Fibroblast of villous mesenchyme (primary cell): ENCODE measurements at places on chromosomes 6 and 20. TPM values are rescaled to one million over a fixed set of nuclear protein-coding genes. Genes with fewer than 3 reads are reported as not detected.

DNA sequence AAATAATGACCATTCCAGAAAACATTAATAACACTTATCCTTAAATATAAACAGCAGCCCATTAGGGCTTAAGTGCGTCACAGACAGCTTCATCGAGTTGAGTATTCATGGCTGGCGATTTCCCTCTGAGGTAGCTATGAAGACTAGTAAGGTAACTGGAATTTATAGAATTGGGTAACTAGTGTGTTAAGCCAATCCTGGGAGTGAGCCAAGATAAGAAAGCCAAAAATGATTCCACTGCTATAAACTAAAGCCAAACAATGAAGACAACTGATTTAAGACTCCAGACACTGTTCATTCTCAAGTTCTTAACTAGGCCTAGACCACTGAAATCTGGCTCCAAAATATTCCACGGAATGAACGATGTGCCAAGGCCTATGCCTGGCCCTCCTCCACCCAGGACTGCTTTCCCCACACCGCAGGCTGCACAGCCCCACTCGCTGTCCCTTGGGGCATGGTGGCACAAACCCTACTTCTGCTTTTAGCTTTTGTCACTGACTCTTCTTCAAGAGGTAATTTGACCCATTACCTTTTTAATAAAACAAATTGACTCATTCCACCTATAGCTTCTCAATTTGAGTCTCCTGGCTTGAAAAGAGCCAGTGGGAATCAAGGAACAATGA is 66.0 kb downstream of the BLOC1S5 start:
- DNase-seq = peak; percentile 99

DNA sequence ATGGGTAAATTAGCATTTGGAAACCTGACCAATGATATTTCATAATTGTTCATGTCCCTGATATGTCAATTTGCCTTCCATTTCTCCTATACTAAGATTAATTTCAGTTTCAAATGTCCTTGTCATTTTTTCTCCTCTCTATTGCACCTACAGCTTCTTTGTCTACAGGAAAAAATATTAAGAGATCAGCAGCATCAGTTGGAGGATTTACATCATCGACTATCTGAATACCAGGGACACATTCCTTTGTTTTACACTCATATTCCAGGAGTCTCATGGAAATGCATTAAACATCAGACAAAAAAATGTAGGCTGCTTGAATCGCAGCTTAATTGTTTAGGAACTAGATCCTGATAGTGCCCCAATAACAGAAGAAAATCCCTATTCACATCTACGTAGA is 188.2 kb downstream of the PRKN start:
- DNase-seq = no peak

DNA sequence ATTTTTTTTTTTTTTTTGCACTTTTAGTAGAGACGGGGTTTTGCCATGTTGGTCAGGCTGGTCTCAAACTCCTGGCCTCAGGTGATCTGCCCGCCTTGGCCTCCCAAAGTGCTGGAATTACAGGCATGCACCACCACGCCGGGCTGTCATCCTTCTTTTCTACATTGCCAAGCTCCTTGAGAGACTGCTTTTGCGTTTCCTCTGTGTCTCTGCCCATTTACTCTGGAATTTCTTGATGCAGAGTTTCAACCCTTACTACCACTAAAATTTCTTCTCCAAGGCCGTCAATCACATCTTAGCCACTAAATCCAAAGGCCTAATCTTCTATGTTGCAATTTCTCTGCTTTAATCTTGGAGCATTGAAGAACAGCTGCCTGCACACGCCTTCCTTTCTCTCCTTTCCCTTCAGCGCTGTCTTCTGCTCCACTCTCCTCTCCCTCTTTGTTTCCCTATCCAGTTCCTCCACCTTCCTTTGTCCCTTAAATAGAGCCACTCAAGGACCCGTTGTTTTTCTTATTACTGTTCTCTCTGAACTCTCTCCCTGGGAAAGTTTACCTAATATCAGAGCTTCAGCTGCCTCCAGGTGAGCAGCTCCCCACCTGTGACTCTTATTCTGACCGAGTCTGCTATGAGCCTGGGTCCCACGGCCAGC is 98.8 kb downstream of the SLC35B3 start:
- no peak for DNase-seq

GRCh38 chr20:37075932-37076685 is 19.7 kb downstream of the RBL1 start:
- peak; percentile 64 for DNase-seq

- DNase-seq = peak; percentile 78
These were observed 3.6 kb upstream of the PHF1 start for GRCh38 chr6:33407132-33407718.

GRCh38 chr6:136772685-136773472 is 19.4 kb downstream of the MAP3K5 start:
- DNase-seq = no peak

DNA sequence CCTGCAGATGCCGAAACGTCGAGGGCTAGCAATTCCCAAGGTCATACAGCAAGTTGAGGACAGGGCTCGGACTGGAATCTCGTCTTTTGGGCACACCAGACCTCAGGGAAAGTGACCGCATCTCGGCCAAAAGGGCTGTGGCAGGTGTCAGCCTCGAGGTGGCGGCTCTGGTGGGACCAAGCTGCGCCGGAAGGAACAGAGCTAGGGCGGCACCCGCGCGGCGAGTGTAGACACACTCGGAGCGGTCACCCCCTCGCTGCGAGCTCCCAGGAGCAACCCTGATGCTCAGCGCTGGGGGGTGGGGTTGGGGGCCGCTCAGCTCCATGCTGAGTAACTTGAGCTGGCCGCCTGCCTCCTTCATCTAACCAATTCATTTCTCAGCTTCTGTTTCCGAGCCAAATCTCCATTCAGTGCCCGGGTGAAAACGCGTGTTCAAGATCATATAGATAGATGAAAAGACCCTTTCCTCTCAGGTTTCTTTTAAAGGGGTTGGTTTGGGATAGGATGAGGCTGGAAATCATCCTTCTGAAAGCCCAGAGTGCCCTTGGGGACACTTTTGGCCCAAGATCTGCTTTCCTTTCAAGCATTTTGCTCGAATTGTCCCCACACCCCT is 2.2 kb upstream of the TUBB2B start:
- no peak for DNase-seq

GRCh38 chr20:24442909-24443308 is 26.5 kb upstream of the SYNDIG1 start:
- no peak for DNase-seq

- peak; percentile 65 for DNase-seq
These were observed 53.7 kb downstream of the BMP7 start for GRCh38 chr20:57212534-57213276.

DNA sequence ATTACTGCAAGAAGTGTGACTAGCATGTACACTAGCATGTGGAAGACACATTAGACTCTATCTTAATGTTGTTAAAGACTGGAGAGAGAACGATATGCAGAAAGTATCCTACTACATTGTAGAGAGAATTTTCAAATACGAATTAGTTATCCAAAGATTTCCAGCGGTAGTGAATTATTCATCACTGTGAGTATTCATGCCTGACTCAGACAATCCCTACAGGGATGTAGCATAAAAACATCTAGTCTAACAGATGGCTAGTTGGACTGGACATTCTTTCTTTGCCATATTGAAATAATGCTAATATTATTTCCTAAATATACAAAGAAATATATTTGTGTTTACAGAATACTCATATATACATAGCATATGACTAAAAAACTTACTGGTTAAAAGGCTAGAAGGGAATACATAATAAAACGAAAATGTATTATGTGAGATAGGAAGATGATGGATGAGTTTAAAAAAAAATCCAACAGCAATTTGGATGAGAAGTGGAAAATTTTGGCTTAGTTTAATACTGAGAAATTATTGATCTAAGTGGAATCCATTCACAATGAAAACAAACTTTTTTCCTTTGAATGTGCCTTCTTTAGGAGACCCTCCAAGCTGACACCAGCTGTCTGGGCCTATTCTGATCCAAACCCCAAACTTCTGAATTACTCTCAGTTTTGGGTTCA is 580.7 kb downstream of the RFPL4B start:
- no peak for DNase-seq

DNA sequence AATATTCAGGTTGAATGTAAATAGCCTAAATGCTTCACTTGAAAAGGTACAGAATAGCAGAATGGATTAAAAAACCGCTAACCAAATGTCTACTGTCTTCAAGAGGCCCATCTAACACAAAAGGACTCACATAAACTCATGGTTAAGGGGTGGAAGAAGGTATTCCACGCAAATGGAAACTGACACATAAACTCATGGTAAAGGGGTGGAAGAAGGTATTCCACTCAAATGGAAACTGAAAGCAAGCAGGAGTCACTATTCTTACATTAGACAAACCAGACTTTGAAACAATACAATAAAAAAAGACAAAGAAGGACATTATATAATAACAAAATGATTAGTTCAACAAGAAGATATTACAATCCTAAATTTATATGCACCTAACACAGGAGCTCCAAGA is 38.3 kb upstream of the PKIB start:
- no peak for DNase-seq

DNA sequence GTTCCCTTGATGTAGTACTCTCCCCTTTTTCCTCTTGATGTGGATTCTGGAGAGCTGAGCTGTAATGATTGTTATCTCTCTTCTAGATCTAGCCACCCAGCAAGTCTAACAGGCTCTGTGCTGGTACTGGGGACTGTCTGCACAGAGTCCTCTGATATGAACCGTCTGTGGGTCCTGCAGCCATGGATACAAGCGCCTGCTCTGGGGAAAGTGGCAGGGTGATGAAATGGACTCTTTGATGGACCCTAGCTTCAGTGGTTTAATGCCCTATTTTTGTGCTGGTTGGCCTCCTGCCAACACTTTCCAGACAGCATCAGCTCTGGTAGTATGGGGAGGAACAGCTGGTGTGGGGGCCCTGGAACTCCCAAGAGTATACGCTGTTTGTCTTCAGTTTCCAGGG is 216.3 kb downstream of the ADGRG6 start:
- no peak for DNase-seq

- DNase-seq = no peak
These were observed 45.7 kb downstream of the MYLIP start for GRCh38 chr6:16174416-16175078.

GRCh38 chr20:41355598-41356203 is 10.9 kb downstream of the EMILIN3 start:
- DNase-seq = no peak

- peak; percentile 24 for DNase-seq
These were observed 83.3 kb downstream of the DCDC2 start for GRCh38 chr6:24274441-24275083.

GRCh38 chr6:107973594-107973993 is 15.6 kb upstream of the SEC63 start:
- DNase-seq = no peak

- DNase-seq = peak; percentile 88
These were observed 9.4 kb upstream of the FRMD1 start for GRCh38 chr6:168088161-168089053.

DNA sequence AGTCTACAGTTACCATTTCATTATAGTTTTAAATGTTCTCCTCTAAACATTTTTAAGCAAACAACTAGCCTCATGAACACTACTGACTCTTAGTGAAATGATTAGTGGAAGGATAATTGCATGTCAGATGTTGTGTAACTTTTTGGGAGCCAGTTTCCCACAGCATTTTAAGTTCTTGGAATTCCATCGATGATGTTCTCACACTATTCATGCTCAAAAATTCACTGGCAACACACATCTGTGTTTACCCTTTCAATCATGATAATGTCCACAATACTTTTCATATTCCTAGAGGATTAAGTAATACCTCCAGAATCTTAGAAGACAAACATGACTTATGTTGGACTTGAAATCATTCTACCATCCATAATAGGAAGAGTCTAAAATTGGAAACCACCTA is 678.1 kb upstream of the ID4 start:
- DNase-seq = peak; percentile 41

GRCh38 chr6:30149858-30150550 is 11.0 kb downstream of the TRIM10 start:
- DNase-seq = no peak

DNA sequence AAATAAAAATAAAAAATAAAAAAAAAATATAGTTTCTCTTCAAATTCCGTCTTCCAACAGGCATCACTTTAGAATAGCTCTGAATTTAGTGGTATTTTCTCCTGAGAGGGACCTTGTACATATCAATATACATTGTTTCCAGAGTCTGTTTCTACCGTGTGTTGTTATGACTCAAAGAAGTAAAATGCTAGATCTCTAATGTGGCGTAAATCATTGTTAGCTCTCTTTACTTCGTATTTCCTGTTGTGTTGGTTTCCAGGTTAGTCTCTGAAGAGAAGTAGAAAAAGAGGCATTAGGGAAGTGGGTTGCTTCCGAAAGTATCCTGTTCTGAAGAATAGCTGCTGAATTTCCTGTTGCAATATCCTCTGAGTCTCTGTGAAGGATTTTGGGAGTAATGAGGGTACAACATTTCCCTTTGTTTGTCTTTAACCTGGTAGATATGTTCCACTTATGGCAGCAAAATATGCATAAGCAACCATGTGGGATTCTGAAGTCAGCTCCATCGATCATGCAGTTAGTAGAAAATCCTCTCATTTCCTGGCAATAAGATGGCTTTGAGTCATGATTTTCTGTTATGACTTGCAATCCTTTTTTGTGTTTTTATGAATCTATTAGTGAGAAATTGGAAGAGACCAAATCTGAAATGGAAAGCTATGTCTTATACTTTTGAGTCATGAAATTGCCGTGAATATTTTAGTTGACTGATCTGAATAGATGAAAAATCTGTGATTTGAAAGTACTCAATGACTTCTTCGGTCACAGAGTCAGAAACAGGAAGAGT is 42.0 kb upstream of the MCHR2 start:
- no peak for DNase-seq

DNA sequence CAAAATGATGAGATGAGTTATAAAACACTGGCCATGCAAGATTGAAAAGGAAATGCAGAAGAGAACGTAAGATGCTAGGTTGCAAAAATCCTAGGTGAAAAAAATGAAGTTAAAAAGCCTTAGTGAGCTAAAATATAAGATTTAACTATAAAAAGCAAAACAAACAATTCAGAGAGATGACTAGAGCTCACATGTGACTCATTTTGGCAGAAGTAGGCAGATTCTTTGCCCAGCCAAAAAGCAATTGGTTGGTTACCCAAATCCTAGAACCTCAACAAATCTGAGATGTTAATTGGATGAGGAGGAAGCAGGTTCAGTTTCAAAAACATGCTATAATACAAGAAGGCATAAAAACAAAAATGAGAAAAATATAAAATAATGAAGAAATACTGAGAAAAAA is 249.1 kb downstream of the OGFRL1 start:
- no peak for DNase-seq

DNA sequence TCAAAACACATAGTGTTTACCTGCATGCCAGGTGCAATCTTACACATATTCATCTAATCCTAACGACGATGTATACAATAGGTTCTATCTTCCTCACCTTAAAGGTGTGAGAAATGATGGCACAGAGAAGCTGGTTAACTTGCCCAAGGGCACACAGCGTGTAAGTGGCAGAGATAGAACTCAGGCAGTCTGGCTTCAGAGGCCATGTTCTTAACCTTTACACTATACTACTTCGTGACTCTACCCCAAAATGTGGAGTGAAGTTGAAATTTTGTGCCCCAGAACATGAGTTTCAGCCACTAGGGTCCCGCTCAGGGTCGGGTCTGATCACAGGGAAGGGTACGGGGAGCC is 584 bp downstream of the VPS52 start:
- DNase-seq = no peak

- no peak for DNase-seq
These were observed 18.3 kb downstream of the NTSR1 start for GRCh38 chr20:62726716-62727583.

SPTLC3 gene
- under 0.01 and 0.97 TPM in 2 replicates for total RNA-seq

GABRR2 gene
- total RNA-seq = under 0.01 and 0.32 TPM in 2 replicates

KIF6 gene
- total RNA-seq = 0.32 and 0.43 TPM in 2 replicates

PCSK2 gene
- not detected in 2 replicates for total RNA-seq

KCNG1 gene
- 3.0 and 22.9 TPM in 2 replicates for total RNA-seq

THEMIS gene
- total RNA-seq = under 0.01 TPM in 1 of 2 replicates, not detected in the other

KHDC1 gene
- 2.6 and 3.9 TPM in 2 replicates for total RNA-seq

SLC22A7 gene
- total RNA-seq = not detected in 2 replicates

OR2H2 gene
- total RNA-seq = not detected in 2 replicates

HTR1E gene
- not detected in 2 replicates for total RNA-seq
